ENCODE measurements at places on chromosomes 11 and 22.
A peak's percentile ranks its signal among the peaks of the same experiment; 100 is the strongest.

GRCh38 chr22:32717337-32718240 is 83.9 kb upstream of the TIMP3 start:
- DNase-seq = no peak

DNA sequence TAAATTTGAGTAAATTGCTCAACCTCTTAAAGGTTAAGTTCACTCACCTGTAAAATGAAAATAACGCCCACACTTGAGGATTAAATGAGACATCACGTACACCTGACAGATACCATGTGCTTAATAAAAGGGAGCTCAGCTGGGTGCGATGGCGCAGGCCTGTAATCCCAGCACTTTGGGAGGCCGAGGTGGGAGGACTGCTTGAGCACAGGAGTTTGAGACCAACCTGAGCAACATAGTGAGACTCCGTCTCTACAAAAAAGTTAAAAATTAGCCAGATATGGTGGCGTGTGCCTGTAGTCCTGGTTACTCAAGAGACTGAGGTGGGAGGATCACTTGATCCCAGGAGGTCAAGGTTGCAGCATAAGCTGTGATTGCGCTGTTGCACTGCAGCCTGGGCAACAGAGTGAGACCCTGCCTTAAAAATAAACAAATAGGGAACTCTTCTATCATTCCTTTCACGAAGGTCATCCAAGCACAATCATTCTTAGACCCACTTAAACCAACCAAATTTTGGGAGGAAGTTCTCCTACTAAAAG is 134.1 kb downstream of the BBOX1 start:
- DNase-seq = no peak

DNA sequence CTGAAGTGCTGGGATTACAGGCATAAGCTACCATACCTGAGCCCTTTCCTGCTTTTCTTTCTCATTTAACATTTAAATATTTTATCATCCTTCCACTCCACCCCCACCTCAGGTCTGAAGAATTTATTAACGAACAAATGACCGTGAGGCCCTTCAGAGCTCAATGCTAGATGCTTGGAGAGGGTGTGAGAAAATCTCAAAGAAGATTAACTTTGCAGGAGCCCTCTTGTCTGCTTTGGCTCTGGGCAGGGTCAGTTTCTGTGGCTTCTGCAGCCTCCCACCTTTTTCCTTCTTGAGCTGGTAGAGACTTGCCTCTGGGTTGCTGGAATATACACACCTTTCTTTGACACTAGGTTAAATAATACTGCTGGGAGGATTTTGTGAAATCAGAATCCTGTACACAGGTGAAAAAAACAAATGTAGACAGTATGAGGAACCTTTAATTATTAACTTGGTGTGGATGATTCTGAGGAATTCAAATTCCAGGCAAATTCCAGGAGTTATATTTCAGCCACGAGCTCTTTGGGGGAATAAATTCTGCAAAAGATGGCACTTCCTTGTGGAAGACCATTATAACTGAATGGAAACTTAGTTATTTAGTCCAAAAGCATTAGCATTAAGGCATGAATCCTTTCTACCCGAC is 3.4 kb upstream of the ZBTB44 start:
- no peak for DNase-seq

DNA sequence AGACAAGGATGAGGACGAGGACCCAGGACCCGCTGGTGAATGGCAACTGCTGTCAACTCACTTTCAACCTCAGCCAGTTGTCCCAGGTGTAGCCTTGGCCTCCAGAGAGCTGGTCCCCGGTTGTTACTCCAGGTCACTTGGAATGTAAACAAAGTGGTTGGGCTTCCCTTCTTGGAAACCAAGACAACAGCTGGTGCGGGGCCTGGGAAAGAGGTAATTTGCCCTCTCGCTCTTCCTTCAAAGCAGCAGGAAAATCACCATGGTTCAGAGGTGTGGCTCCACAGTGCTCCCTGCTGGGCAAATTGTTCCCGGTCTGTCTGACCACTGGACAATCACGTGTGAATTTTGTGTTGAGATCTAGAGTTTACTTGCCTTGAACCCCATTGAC is 15.0 kb downstream of the SLC1A2 start:
- DNase-seq = no peak

- DNase-seq = no peak
Observed at GRCh38 chr11:66907751-66908630, 50.2 kb downstream of the PC start.

DNA sequence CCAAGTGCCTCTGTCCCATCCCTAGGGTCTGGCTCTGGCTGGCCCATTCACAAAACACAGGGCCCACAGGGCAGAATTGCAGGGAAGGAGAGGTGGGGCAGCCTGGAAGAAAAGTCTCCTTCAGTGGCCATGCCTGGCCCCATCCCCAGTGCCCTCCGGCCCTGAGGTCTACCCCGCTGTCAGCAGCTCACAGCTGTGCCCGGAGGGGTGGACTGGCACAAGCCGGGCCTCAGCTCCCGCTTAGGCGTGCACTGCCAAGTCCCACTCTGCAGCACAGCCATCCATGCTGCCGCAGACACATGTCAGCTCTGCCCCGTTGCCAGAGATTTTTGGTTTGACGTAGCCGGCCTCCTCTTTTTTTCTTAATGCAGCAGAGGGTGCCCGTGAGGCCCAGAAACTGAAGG is 3.9 kb upstream of the SCN2B start:
- DNase-seq = no peak

GRCh38 chr22:21939461-21939913 is 13.2 kb downstream of the PPM1F start:
- DNase-seq = no peak

DNA sequence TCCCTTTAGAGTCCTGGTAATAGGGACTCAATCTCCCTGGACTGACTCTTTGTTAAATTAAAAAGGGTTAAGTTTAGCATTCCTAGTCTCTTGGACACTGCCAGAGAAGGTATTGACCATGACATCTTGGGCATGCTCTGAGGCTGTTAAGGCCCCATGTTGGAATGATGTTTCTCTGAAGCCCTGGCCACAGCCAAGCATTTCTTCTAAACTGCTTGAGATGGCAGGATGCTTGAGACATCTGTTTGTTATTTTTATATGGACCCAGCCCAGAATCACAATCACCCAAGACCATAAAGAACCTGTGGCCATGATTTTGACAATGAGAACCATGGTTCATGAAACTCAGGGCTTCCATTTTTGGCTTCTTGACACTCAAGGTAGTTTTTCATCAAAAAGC is 5.5 kb upstream of the ANKK1 start:
- DNase-seq = no peak

DNA sequence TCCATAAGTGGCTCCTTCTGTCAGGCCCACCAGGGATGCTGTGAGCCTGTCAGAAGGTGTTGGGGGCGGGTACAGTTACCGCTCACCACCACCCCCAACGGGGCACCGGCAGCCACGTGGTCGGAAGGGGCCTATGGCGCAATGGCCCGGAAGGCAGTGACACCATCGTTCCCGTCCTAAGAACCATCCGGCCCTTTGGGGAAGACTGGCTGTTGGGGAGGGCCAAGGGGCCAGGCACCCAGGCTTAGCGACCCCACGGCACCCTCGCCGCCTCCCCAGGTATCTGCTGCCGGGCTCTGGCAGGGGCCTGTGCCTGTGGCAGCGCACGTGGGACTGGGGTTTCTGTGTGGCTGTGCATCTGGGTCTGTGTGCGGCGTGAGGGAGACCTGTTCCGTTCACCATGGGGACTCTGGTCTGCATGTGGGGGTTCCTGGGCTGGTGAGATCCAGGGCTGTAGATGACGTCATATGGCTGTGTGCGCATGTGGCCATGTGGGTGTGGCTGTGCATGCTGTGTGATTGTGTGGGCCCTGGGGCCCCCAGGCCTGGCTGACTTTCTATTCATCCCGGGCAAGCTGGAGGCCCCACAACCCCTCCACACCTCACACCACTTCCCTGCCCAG is 717 bp downstream of the OSM start:
- peak; percentile 89 for DNase-seq

GRCh38 chr11:109695696-109696095 is 273.7 kb downstream of the C11orf87 start:
- no peak for DNase-seq

DNA sequence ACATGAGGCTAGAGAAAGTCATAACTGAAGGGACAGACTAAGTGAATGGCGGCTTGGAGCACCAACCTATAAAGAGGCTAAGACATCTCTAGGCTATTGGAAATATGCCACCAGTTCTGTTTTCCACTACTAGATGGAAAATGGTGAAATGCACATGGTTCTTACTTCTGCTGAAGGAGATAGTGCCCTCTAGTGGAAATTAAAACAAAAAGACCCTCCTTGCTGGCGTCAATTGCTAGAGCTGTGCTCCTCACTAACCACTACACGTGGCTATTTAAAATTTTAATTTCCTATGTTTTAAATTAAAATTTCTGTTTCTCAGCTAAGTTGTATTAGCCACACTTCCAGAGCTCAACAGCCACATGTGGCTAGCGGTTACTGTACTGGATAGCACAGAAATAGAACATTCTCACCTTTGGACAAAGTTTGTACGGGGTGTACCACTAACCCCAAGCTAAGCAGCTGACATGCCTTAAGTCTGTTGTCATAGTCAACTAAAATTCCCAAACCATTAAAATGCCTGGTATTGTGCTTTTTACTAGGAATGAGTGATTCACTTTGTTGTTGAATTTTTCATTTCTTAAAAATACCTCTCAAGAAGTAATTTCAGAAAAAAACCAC is 34.1 kb upstream of the CALCA start:
- peak; percentile 5 for DNase-seq

- DNase-seq = no peak
Observed at GRCh38 chr11:10395166-10395897, 59.7 kb upstream of the AMPD3 start.

GRCh38 chr11:34327804-34328631 is 29.8 kb downstream of the ABTB2 start:
- no peak for DNase-seq

DNA sequence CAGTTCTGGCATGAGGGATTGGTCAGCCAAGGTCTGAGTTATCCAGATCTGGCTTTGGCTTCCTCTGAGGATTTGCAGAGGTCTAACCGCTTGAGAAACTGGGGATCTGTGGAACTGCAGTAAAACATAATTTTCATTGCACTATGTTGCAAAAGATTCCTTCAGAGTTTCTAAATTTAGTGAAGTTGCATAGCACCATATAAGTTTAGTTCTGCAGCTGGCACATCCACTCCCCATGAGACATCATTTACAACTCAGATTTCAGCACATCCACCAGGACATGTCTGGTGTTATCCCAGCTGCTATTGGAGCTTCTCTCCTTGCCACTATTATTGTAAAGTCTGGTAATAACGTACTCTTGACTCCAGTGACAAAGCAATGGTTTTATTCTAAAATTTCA is 181.5 kb downstream of the CWF19L2 start:
- no peak for DNase-seq

DNA sequence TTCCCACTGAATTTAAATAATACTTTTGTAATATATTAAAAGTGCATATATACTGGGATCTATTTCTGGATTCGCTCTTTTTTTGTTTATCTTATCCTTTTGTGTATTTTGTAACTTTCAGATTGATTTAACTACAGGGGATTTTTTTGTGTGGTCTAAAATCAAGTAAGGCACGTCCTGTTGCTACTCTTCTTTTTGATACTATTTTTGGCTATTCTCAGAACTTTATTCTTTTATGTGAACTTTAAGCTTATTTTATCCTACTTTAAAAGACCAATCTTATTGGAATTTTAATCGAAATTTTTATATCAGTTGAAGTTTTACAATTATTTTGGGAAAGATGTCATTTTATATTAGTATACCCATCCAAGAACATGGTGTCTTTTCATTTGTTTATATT is 106.8 kb downstream of the UVRAG start:
- DNase-seq = no peak

DNA sequence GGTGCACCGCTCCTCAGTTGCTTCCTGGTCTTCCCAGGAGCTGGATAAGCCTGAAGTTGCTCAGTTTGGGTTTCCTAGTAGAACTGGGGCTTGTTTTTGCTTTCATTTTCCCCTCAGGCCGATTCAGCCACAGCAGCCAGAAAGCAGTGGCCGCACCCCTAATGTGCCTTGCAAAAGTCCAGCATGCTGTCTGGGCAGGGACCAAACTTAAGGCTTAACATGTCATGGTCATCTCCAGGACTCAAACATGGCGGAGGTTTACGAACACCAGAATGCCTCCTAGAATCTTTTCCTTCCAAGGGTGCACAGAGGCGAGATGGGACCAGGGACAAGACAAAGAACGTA is 2.5 kb downstream of the GNG3 start:
- DNase-seq = no peak

DNA sequence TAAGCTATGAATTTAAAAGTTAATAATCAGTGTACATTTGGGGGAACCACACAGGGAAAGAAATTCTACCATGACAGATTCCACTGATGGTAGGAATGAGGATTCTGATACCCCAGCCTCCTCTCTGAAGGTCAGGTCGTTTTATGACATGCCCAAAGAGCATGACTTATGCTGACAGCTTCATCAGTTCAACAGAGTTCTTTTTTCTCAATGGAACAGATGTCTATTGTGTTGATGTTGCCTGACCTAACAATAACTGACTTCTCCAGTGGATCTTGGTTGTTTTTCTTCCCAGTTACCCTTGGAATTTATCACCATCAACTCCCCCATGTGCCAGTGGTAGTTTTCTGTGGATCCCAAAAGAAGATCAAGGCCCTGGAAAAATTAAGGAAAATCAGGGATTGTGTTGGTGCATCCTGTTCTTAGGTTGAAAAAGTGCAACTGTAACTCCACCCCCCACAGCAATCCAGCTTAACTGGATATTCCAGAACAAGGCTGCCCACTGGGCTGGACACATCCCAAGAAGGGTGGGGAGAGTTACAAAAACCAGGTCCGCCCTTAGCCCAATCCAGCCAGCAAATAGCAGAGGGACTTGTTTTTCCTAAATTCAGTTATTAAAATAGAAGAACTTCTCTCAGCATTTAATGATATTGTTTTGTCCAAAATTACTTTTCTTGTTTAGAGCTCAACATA is 31.5 kb upstream of the CAT start:
- no peak for DNase-seq

GRCh38 chr11:38948392-38948791 is 2350.4 kb upstream of the RAG2 start:
- DNase-seq = no peak

- no peak for DNase-seq
Observed at GRCh38 chr11:105361651-105362050, 222.1 kb upstream of the CARD18 start.

GRCh38 chr11:71787098-71787823 is 45.7 kb upstream of the DEFB108B start:
- peak; percentile 93 for DNase-seq

DNA sequence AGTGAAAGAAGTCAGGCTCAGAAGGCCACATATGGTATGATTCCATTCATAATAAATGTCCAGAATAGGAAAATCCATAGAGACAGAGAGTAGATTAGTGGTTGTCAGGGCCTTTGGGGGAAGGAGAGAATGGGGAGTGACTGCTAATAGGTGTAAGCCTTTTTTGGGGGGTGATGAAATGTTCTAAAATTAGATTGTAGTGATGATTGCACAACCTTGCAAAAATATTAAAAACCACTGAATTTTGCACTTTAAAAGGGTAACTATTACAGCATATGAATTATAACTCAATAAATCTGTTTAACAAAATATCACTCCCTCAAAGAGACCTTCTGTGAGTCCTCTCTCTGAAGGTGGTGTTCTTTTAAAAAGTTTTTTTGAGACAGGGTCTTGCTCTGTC is 72.3 kb upstream of the GRK3 start:
- DNase-seq = no peak

- DNase-seq = no peak
Observed at GRCh38 chr11:72750086-72750485, 2.1 kb downstream of the ARAP1 start.

All from GM06990 (cell line).